Hematopoietic multipotent progenitor cell treated with erythropoietin and hydrocortisone succinate and interleukin-3 and kit ligand, for 17 days (in vitro differentiated cells): ENCODE measurements at places on chromosomes 1 and 21.

- no peak for DNase-seq
Measured at GRCh38 chr1:42698081-42698813, 16.0 kb downstream of the YBX1 start.

DNA sequence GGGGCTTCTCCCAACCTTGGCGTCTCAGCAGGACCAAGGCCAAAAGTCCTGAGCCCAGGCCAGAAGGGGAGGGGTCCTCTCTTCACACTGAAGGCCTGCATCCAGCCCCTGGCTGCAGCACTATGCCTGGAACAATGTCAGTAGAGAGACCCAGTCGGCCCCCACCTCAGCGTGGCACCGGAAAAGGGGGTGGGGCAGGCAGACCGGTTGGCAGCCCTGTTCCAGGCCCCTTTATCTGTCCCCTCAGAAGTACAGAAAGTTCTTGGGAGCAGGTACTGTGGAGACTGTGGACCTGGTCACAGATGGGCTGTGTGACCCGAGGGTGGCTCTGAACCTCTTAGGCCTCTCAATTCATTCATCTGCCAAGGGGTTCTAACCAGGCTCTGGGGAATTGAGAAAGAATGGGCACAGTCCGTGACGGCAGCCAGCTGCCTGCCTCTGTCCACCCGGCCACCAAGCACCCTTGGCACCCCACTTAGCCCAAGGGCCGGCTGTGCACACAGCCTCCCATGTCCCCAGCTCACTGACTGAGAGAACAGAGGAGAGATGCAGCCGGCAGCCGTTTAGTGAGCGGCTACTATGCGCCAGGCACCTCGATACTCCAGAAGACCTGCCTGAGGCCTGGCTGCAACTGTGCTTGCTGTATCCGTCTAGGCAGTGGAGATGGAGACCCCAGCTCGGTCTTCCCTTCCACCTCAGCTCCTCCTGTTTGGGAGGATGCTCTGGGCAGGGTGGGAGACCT lies 23.9 kb downstream of the RUNX3 start:
- no peak for DNase-seq

DNA sequence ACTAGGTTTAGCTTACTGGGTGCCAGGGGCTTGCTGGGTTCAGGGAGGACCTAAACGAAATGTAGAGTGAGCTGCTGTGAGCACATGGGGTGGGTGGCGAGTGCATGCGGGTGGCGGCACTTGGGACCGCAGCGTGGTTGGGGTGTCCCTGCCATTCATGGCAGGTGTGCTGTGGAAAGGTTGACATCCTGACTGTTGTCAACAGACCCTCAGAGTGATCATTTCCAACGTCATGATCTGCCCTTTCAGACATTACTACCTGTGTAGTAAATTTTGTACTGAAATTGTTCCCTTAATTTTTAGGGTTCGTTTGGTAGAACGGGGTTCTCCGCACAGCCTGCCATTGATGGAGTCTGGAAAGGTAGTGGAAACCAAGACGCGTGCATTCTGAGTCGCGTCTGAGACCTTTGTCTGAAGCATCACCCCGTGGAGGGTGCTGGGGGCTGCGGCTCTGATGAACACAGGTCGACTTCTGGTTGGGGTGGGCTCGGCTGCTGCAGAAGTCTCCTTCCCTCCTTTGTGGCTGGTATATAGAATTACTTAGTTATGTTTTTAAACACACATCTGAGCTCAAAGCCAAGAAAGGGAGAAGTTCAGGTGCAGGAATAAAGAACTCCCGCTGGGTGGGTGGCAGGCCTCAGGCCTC lies 43.3 kb downstream of the S100B start:
- no peak for DNase-seq

GRCh38 chr1:237115035-237115434 lies 73.1 kb downstream of the RYR2 start:
- no peak for DNase-seq

- no peak for DNase-seq
Measured at GRCh38 chr1:200890818-200891773, 3.6 kb upstream of the INAVA start.

- DNase-seq: peak; percentile 74
Measured at GRCh38 chr1:16498573-16499413, 15.3 kb downstream of the RNU1-1 start.

GRCh38 chr1:212432272-212432660 lies 454 bp upstream of the NENF start:
- DNase-seq: no peak

DNA sequence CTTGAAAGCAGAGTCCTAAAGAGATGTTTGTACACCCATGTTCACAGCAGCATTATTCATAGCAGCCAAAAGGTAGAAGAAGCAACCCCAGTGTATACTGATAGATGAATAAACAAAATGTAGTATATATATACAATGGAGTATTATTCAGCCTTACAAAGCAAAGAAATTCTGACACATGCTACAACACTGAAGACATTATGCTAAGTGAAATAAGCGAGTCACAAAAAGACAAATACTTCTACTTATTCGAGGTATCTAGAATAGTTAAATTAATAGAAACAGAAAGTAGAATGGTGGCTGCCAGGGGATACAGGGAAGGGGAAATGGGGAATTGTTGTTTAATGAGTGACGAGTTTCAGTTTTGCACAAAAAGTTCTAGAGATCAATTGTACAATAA lies 23.5 kb downstream of the COP1 start:
- no peak for DNase-seq

DNA sequence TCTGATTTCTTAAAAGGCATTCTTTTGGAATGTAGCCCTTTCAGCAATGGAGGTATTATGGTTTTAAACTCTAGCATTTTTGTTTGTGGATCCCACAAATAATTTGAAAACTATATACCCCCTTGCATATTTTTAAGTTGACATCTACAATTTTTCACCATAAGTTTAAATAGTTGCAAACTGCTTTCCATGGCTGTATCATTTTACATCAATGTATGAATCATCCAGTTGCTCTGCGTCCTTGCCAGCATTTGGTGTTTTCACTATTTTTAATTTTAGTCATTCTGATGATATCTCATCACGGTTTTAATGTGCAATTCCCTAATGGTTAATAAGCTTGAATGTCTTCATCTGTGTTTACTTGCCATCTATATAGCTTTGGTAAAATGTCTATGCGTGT lies 20.7 kb downstream of the DIPK1A start:
- DNase-seq: no peak

DNA sequence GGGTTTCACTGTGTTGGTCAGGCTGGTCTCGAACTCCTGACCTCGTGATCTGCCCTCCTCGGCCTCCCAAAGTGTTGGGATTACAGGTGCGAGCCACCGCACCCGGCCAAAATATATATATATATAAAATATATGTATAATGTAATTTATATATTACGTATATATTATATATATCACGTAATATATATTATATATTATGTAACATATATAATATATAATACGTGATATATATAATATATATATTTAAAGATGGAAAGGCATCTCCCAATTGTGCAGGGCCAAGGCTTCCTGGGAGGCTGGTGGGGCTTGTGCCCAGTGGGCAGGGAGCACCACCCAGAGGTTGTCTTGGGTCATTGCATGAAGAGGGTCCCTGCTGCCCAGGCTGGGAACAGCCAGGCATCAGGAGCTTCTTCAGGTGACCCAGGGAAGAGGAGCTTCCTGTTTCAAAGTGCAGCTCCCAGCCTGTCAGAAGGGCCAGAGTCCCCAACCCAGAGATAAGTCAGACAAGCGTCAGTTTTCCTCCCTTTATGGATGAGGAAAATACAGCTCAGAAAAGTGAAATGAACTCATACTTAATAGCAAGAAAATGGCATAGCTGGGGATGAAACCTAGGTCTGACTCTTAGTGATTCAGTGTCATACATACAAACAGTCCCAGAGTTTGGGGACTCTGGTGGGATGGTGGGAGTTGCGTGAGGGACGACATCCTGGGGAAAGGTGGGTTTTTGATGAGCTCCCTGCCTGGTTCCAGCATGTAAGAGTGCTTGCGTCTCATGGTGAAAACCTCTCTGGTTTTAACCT lies 12.0 kb downstream of the UBE2Q1 start:
- peak; percentile 53 for DNase-seq

- DNase-seq: no peak
Measured at GRCh38 chr1:183238071-183238470, 52.0 kb downstream of the LAMC2 start.

- no peak for DNase-seq
Measured at GRCh38 chr1:83693427-83694126, 305.4 kb downstream of the TTLL7 start.

DNA sequence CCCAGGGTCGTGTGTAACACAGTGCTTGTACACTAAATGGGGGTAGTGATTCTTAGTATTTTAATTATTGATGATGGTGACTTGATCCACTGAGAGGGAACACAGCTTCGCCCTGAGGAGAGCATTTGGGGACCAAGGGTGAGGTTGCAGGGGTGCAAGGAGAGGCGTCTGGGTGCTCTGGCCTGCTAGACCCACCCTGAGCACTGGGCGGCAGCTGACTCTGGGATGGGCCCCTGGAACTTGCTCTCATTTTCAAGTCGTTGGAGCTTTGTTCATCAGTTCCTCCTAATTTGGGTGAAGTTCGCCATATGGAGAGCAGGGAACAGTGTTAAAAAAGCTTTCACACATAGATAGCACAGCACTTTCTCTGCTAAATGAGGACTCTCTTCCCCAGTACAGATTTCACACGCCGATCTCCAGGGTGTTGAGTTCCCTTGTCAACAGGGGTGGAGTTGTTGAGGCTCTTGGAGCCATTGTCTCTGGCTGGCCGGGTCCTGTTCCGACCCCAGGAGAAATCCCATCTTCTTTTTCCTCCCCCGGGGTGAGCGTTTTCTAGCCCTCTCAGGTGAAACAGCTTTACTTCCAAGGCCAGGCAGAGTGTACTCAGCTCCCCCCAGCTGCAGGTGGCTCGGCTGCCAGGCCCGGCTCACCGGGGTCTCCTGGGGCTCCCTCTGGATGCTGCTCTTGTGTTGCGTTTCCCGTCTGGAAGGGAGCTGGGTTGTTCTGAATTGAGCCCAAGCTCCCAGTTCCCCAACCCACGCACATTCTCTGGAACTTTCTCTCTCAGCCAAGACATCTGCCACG lies 367.4 kb downstream of the RPS6KC1 start:
- DNase-seq: no peak

- no peak for DNase-seq
Measured at GRCh38 chr1:156935505-156936128, 15.2 kb downstream of the LRRC71 start.

GRCh38 chr1:98323906-98324358 lies 337.6 kb upstream of the SNX7 start:
- DNase-seq: no peak

DNA sequence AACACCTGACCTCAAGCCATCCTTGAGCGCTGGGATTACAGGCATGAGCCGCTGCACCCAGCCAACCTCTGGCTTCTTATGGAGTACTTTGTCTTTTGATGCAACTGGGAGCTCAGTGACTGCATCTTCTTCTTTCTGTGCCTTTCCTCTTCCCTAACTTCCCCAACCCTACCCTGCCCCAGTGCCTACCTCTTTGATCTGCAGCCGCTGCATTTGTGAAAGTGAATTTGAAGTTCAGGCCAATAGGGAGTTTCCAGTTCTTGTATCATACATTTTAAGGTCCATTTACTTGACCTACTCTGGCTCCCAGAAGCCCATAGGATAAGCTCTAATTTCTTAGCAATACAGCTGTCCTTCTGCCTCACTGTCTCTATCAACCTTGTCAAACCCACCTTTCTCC lies 52.2 kb downstream of the KCNC4 start:
- no peak for DNase-seq

GRCh38 chr1:90391126-90391525 lies 326.0 kb downstream of the BARHL2 start:
- no peak for DNase-seq

GRCh38 chr1:45929257-45929687 lies 125.9 kb downstream of the MAST2 start:
- no peak for DNase-seq

- DNase-seq: no peak
Measured at GRCh38 chr21:42981862-42982261, 7.5 kb downstream of the PKNOX1 start.
